ENCODE measurements at places on chromosomes 16 and 17.

DNA sequence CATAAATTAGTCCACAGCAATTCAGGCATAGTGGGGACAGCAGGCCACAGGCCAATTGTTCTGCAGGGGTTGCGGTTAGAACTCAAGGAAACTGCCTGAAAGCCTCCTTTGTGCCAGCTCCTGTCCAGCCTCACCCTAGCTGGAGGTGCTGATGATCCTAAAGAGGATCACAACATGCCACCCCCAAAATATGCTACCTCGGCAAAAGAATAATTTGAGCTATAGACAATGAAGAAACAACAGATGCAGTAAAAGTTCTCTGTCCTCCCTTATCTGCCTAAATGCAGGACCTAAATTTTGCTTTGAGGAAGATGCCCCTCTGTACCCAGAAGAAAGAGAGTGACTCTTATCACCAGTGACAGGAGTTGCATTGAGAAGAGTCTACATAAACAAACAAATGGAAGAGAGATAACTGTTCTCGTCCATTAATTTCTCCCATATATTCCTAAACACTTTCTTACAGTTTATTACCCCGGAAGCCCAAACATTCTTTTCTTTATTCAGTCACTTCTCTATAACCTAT lies 14.7 kb downstream of the ALOX15 start:
- DNase-seq, result no peak

GRCh38 chr17:20116683-20117309 lies 107.6 kb downstream of the SPECC1 start:
- peak; percentile 80 for DNase-seq

- no peak for DNase-seq
Measured at GRCh38 chr17:43574896-43575525, 28.9 kb upstream of the ETV4 start.

- DNase-seq, result no peak
Measured at GRCh38 chr17:48619826-48620449, 4.8 kb upstream of the HOXB8 start.

DNA sequence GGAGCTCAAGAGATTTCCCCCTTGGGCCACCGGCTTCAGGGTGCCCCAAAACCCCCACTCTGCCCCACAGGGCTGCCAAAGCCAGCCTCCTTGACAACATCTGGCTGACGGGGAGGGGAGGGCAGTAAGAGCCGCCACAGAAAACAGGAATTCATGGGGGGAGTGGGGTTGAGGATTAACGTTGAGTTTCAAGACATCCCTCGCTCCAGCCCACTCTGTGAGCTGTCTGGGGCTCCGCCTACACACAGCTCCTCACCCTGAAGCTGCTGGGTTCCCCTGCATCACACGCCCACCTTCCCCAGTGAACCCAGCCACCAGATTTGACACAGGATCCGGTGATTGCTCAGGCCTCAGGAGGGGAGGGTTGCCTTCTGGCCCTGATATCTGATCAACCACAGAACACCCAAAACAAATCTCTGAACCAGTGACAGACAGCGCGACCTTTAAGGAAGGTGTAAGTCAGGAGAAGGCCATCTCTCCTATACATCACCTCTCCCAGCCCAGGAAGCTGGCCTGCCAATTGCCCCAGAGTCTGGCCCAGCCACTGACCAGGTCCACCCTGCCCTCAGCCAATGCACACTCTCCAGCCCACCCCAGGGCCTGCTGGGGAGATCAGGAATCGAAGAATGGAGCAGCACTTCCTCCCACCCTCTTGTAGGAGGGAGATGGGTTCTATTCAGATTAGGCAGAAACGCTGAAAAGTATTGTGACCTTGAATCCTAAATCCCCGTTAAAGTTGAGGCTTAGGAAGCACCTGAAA lies 132.1 kb downstream of the CLEC16A start:
- peak; percentile 54 for DNase-seq

GRCh38 chr17:2137342-2138098 lies 82.6 kb downstream of the HIC1 start:
- peak; percentile 83 for DNase-seq

GRCh38 chr16:82017911-82018568 lies 6.8 kb upstream of the SDR42E1 start:
- no peak for DNase-seq

GRCh38 chr17:42017866-42018200 lies 594 bp upstream of the DNAJC7 start:
- DNase-seq, result peak; percentile 62

GRCh38 chr17:68326681-68327080 lies 35.4 kb downstream of the ARSG start:
- DNase-seq, result peak; percentile 43

- DNase-seq, result no peak
Measured at GRCh38 chr17:46876926-46877325, 25.5 kb downstream of the WNT9B start.

GRCh38 chr16:49216593-49216992 lies 65.0 kb downstream of the CBLN1 start:
- DNase-seq, result no peak
